ENCODE measurements at places on chromosomes 1 and 21. TPM values are rescaled to one million over a fixed set of nuclear protein-coding genes. Genes with fewer than 3 reads are reported as not detected.

Gene PTGFR
- total RNA-seq: 0.13 TPM

Gene TESK2
- total RNA-seq: 2.4 TPM

Gene LCE2C
- total RNA-seq: not detected

Gene KRTAP19-6
- total RNA-seq: not detected

Gene ADAMTS4
- total RNA-seq: 26.8 TPM

Gene KCNT2
- total RNA-seq: 2.5 TPM

Gene INPP5B
- total RNA-seq: 22.0 TPM

Gene ZSWIM5
- total RNA-seq: 0.46 TPM

Gene EPHA2
- 130 TPM for total RNA-seq

Measured in pulmonary artery endothelial cell (primary cell).